ENCODE measurements at places on chromosomes 5 and 9.

DNA sequence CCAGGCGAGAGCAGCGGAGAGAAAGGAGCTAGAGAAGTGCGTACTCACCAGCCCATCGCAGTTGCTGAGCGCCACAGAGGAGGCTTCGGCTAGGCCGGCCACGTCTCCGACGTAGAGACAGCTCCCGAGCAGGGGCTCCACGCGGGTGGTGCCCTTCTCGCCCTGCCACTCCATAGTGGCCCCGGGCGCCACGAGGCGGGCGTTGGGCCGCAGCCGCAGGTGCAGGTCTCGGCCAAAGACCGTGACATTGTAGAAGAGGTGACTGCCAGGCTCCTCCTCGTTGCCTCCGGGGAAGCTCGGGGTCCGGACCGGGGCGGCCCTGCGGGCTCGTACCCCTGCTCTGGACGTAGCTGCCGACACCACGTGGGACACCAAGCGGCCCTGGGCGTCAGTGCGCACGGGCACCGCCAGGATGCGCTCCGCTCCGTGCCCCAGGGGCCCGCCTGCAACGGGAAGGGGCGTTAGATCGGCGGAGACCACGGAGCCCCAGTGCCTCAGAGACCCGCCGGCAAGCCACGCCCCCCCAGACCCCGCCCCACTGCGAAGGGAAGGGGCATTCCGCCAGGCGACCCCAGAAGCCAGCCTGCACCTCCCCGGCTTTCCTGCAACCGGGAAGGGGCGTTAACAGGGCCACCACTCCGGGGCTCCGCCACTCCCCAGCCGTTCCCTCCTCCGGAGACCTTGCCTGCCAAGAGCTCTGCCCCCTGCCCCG is 1.4 kb downstream of the ADAMTS2 start:
- DNase-seq: no peak

GRCh38 chr5:57441557-57441956 is 41.1 kb downstream of the ACTBL2 start:
- DNase-seq: no peak

DNA sequence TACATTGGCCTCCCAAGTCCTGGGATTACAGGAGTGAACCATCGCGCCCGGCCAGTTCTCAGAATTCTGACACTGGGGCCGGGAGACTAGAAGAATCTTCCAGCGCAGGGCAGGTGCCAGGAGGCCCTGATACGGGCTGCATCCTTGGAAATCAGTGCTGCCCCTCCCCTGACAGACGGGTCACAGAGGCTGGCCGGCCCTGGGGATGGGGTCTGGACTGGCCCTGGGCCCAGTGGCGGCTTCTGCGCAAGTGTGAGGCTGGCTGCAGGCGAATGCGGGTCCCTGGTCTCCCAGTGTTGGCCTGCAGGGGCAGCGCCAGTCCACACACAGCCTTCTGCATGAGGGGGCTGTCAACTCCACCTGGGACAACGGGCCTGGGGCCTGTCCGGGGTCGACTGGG is 831 bp upstream of the TBC1D9B start:
- DNase-seq: no peak

DNA sequence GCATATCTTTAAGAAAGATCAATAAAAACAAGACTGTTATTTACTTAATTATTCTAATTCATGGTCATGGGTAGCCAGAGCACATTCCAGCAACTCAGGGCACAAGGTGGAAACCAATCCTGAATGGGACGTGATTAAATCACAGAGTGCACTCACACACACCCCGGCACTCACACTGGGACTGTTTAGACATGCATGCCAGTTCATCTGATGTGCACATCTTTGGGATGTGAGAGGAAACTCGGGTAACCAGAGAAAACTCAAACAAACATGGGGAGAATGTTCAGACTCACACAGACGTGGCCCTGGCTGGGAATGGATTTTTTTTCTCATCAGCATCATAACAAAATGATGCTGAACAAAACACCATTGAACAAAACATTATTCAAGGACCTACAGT is 29.4 kb downstream of the SMAD5 start:
- DNase-seq: no peak

DNA sequence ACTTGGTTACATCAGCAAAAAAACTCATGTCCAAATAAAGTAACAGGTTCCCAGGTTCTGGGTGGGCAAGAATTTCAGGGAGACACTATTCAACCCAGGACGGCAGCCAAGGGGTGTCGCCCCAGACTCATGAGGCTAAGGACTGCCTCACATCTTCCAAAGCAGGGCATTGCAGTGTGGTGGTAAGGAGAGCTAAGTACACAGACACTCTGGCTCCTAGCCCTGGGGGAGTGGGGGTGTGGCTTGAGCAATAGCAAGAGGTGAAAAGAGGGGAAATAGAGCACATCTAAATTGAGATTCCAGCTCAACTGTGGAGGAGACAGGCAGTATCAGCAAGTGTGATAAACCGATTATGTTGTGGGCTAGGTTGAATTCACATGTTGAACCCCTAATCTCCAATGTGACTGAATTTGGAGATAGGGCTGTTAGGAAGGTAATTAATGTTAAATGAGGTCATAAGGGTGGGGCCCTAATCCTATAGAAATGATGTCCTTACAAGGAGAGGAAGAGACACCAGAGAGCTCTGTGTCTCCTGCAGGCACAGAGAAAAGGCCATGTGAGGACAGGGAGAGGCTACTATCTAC is 49.9 kb upstream of the MARCHF11 start:
- no peak for DNase-seq

GRCh38 chr5:53362521-53362941 is 117.9 kb upstream of the FST start:
- no peak for DNase-seq

GRCh38 chr9:121694600-121694999 is 43.2 kb downstream of the DAB2IP start:
- no peak for DNase-seq

- DNase-seq: no peak
Measured at GRCh38 chr9:130487500-130487899, 42.7 kb downstream of the ASS1 start.

DNA sequence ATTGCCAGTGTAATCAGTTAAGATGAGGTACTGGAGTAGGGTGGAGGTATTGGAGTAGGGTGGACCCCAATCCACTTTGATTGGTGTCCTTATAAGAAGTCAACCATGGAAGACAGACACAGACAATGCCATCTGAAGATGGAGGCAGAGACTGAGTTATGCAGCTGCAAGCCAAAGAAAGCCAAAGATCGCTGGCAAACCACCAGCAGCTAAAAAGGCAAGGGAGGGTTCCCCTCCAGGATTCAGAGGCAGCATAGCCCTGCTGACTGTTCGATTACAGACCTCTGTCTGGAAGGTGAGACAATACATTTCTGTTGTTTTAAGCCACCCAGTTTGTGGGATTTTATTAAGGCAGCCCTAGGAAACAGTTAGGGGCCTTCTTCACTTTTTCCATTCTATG is 30.5 kb upstream of the CKMT2 start:
- DNase-seq: no peak

- DNase-seq: no peak
Measured at GRCh38 chr5:40481241-40481640, 198.5 kb upstream of the PTGER4 start.

DNA sequence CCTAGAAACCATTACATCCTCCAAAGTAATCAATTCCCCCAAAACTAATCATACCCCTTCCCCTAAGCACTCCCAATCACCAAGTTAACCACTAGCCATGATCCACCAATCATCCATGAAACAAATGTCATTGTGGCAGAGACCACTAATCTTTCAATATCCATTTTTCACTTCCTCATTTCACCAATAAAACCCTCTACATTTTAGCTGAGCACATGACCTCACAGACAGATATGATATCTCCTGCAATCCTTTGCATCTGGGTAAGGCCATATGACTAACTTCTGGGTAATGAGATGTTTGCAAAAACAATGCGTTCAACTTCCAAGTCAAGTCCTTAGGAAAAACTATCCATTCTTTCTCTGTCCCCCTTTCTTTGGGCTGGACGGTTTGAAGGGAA is 20.7 kb downstream of the OR2S2 start:
- DNase-seq: no peak

GRCh38 chr9:114909661-114910060 is 20.7 kb downstream of the TNFSF8 start:
- DNase-seq: no peak

- no peak for DNase-seq
Measured at GRCh38 chr5:177123789-177124485, 9.6 kb upstream of the NSD1 start.

- no peak for DNase-seq
Measured at GRCh38 chr5:64437496-64437895, 68.3 kb upstream of the RGS7BP start.

DNA sequence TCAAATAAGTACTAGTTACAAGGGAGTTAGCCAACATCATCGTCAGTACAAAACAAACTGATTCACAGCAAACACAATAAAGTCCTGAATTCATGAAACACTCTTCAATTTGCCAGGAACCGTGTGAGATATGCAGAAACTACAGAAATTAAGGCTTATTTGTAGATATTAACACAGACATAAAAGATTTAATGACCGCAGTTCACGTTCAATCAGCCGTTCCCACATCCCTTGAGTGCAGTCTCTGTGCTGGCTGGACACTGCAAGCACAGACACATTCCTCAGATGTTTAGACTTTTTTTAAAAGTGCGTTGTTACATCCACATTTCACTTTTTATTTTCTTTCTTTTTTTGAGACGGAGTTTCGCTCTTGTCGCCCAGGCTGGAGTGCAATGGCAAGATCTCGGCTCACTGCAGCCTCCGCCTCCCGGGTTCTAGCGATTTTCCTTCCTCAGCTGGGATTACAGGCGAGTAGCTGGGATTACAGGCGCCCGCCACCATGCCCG is 566 bp upstream of the CEP78 start:
- DNase-seq: no peak

- DNase-seq: peak; percentile 78
Measured at GRCh38 chr9:136533775-136534157, 12.1 kb downstream of the NOTCH1 start.

- DNase-seq: peak; percentile 47
Measured at GRCh38 chr9:89426384-89426961, 71.4 kb downstream of the SEMA4D start.

DNA sequence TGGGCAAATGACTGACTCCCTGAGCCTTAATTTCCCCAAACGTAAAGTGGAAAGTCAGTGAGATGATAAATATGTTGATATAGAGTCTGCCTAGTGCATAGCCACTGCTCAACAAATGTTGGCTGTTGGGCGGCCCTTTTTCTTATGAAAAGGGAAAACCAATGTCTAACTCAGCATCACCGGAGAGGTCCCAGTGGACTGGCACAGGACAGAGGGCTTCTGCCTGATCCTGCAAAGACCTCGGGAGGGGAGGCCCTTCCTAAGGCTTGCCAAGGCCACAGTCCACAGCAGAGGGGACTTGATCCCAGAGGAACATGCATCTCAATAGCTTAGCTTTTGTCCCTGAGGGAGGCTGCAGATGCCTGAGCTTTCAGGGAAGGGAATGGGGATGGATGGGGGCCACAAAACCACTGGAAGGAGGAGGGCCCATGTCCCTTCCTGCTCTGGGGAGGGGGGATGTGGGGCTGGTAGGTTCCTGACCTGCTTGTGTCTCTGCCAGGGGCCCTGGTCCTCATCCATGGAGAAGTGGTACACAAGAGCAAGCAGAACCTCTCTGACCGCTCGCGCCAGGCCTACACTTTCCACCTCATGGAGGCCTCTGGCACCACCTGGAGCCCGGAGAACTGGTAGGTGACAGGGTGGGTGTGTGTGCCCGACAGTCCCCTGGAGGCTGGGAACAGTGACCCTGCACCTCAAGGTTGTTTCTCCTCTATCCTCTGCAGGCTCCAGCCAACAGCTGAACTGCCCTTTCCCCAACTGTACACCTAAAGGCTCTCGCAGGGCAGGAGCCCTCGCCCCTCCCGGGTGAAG is 6.3 kb downstream of the DOLK start:
- DNase-seq: no peak

GRCh38 chr5:142222225-142222865 is 102.5 kb downstream of the SPRY4 start:
- DNase-seq: no peak

GRCh38 chr5:151184316-151185042 is 26.9 kb upstream of the ANXA6 start:
- no peak for DNase-seq

DNA sequence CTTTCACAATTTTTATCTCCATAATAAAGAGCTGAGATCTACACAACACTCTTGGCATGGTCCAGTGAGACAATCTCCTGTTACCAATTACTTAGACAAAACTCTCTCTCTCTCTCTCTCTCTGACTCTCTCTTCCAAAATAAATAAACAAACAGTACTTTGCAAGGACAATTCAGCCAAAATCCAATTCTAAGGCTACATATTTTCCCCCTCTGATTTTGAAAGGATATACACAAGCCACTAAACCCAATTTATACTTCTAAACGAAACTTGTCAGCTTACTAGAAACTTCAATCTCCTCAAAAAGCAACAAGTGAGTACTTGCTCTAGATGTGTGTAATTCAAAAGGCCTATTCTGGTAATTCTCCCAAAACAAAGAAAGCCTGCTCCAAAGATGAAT is 26.3 kb upstream of the TNPO1 start:
- no peak for DNase-seq

DNA sequence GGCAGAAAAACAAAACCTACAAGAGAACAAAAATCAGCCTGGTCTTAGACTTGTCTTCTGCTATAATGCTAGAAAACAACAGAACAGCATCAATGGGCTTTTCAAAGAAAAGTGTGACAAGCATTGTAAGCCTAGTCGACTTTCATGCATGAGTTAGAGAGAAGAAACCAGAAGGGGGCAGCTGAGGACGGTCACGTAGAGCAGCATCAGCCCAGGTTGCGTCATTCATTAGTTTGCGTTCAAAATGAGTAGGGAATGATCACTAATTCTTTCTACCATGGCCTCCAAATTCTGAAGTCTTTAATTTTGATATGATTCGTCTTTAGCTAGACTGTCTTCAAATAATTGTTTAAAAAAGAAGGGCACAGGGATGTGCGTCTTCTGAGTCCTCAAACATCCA is 4.7 kb upstream of the ISCA1 start:
- DNase-seq: no peak

- no peak for DNase-seq
Measured at GRCh38 chr9:121815546-121816448, 164.4 kb downstream of the DAB2IP start.

DNA sequence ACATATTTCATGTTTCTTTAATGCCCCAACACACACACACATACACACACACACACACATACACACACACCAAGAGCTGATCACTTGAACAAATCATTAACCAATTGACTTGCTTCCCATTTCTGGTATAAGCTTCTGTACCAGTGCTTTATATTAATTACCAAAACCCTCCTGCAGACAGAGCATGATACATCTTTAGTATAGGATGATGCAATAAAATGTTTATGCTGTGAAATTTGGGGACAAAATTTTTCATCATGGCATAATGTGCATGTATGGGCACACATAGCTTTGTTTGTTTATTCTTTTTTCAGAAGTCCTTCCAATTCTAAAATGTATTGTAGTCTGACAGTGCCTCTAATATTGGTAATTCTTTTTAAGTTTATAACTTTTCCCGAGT is 34.5 kb downstream of the SLC1A3 start:
- no peak for DNase-seq
